ENCODE measurements at places on chromosomes 12 and 14.

DNA sequence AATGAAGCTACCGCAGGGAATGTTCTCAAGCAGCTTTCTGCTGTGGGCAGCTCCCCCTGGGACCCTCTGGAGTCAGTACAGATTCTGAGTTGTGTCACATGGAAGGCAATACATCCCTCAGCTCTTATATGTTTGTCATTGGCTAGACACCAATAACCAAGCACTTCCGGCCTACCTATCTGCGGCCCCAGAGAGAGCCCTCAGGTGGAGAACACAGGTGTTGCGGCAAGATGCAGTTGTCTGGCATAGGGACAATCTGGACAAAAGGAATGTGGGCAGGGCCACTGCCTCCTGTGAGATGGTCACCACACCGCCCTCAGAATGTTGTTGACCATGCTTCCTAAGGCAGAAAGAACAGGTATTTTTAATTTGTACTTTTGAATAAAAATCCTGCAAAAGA is 118.7 kb downstream of the BRMS1L start:
- peak; percentile 1 for DNase-seq

DNA sequence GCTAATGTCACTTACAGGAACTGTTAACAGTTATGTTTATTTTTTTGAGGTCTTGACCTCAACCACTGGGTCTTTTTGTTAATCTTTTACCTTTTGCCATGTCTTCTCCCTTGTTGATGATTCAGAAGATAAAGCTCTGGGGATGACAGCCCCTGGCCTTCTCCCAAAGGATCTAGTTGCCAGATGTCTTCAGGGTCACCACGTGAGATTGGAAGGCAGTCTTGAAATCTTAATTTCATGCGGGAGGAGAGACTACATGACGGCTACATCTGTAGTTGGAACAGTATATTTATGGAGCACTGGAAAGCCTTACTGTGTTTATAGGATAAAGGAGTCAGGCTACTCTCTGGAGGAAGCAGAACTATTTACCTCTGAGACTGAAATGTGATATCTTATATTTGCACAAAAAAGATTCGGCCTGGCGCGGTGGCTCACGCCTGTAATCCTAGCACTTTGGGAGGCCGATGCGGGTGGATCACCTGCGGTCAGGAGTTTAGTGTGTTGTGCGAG is 5.6 kb downstream of the MLEC start:
- DNase-seq = no peak

- DNase-seq = no peak
These were observed 2.3 kb downstream of the MEG3 start for GRCh38 chr14:100828031-100828769.

GRCh38 chr14:59695198-59695597 is 118.6 kb upstream of the CCDC175 start:
- DNase-seq = no peak

GRCh38 chr12:127294651-127295210 is 972.2 kb upstream of the TMEM132C start:
- no peak for DNase-seq
